Activated naive CD4-positive, alpha-beta T cell (primary cell): ENCODE measurements at places on chromosomes 6 and 20.

DNA sequence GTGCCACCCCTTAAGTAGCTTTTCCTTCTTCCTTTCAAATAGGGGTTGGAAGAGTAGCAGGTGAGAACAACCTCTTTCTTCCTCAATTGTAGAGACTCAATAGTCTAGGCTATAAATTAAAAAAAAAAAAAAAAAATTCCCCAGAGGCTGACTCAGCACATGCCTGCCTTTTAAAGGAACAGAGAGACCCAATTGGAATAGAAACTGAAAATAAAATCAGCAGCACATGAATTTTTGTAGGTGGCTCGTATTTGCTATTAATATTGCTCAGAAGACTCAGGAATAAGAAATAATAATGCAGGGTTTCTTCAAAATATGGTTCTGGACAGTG is 19.3 kb downstream of the TOP1 start:
- no peak for DNase-seq

DNA sequence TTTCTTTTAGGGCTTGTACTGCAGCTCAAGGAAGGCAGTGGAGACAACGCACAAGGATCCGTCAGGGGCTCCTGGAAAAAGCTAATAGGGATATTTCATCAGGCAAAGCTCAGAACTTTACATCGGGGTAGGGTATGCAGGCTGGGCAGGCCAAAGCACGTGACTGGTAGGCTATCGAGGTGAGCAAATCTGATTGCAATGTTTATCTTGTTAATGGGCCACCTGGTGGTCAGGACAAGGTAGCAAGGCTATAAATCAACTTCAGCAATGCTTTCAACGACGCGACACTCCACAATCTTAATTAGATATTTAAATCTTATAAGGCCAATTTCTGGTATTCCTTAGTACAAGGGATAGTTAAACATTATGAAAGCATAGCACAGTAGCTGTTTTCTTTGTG is 1302.8 kb upstream of the EYS start:
- DNase-seq: no peak

DNA sequence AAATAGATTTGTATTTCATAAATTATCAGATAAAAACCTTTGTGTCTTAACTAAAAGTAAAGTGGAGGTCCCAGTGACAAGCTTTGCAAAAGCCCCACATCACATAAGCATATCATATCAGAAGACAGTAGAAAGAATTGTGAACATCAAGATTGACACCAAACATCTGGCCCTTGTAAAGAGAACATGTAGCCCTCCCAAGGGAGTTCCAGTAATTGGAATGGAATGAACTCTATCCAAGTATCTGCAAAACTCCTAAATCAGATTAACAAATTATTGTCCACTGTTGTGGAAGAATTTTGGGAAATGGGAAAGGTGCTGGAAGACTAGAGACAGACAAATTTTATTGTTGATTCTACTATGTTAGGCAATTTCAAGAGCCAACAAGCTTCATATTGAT is 268.8 kb downstream of the KCNQ5 start:
- no peak for DNase-seq

DNA sequence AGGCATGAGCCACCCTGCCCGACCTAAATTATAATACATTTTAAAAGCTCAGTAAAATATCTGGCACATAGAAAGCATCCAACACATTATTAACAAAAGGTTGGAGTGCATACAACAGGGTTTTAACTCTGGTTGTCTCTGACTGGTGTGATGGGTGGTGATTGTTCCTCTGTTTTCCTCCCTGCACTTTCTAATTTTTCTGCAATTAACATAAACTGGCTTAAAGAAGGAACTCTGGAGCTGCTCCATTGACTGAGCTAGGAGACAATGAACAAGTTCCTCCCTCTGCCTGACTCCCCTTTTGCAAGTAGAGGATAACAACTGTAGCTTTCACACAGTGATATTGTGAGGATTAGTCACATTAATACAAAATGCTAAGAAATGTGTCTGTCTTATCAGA is 48.5 kb upstream of the SIRPG start:
- DNase-seq: no peak
